ENCODE measurements at places on chromosomes 2 and 18.

GRCh38 chr18:36638224-36638623 lies 190.6 kb downstream of the TPGS2 start:
- no peak for DNase-seq

DNA sequence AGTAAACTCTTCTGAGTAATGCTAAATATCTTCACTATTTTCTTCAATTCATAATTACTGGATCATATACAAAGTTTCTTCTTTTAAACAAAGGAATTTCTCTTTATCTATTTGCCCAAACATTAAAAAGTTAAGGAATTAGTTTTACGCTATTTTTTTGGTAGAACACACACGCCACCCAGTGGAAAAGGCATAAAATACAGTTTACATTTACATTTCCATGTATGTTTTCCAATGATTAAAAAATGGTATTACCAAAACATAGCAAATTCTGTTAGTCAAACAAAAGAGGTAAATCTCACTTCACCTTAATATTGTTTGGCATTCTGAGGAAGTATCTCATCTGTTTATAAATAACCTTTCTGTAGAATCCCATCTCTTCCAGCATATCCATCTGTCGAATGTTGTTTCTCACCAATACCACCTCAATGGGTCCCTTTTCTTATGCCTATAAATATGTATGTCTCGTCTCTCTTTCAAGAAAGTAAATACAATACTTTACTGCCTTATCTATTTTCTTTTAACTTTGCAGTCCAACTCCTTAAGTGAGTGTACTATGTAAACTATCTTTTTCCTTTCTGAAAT lies 7.2 kb downstream of the BOLL start:
- no peak for DNase-seq

DNA sequence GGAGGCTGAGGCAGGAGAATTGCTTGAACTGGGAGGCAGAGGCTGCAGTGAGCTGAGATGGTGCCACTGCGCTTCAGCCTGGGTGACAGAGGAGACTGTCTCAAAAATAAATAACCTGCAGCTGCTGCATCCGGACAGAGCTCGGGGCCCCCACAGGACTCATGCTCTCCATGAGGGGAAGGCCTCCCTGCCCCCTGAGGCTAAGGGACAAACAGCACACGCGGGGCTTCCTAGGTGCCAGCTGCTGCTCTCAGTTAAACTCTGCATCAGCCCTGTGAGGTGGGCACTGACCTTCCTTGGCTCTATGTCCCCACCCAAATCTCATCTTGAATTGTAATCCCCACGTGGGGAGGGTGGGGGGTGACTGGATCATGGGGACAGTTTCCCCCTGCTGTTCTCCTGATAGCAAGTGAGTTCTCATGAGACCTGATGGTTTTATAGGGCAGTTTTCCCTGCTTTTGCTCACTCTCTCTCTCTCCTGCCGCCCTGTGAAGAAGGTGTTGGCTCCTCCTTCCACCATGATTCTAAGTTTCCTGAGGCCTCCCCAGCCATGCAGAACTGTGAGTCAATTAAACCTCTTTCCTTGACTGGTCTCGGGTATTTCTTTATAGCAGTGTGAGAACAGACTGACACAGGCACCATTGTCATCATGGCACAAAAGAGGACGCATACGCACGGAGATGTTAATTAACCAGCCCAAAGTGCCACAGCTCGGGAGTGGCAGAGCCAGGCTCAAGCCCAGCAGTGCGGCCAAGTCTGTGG lies 49.9 kb upstream of the TAF1B start:
- no peak for DNase-seq

DNA sequence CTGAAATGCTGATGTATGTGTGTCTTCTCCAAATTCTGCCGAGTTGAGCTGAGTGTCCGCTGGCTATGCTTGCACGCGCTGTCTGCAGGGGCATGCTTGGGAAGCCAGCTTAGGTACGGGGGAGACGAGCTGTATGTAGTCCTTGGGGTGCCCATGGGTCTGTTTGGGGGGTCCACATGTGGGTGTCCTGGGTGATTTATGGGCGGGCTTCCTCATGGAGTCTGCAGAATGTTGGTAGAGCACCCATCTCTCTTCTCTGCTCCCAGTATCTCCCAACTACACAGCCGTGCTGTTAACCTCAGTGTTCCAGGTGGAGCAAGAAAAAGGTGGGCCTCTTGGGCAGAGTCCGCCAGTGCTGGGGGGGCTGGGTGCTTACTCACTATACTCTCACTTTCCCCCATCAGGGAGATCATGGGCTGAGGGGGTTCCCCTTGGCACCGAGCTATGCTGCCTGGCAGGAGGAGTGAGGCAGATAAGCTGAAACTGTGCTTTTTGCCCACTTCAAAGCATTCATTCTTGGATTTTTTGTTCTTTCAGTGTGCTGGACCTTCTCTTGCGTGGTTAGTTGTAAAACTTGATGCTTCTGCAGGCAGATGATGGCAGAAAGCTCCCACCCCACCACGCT lies 128.2 kb upstream of the ALKAL2 start:
- no peak for DNase-seq

DNA sequence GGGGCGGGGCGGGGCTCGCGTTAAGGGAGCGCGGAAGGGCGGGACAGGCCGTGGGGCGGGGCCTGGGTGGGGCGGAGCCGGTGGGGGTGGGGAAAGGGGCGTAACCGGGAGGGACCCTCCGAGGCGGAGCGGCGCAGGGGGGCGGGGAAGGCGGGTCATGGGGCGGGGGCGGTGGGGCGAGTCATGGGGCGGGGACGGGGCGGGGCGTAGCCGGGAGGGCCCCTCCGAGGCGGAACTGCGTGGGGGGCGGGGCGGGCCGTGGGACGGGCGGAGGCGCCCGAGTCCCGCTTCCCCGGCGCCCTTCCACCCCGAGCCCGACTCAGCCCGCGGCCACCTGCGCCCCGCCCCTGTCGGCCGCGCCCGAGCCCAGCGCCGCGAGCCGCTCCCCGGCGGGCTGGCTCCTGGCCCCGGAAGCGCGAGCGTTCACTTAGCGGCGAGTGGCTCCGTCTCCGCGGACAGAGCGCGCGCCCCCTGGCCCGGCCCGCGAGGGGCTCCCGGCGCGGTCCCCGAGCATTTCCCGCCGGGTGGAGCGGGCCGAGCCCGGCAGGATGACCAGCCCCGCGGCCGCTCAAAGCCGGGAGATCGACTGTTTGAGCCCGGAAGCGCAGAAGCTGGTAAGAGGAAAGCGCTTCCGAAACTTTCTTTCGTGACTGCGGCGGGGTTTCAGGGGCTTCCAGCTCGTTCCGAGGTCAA lies 64.7 kb downstream of the LRRFIP1 start:
- DNase-seq, result peak; percentile 97

DNA sequence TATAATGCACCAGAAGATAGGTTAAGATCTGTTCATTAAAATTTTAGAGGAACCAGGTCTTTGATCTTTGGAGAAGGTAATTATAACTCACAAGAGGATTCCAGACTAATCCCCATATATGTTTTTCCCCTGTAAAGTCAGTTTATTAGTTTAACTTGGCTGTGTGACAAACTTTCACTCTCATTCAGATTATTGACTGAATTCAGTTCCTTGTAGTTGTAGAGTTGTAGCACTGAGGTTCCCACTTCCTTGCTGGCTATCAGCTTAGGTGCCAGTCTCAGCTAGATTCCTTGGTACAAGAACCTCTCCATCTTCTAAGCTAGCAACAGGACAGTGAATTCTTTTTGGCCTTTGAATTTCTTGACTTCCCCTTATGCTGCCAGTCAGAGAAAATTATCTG lies 19.1 kb downstream of the REG1A start:
- DNase-seq, result no peak

GRCh38 chr18:70376137-70376913 lies 87.5 kb downstream of the SOCS6 start:
- DNase-seq, result no peak

DNA sequence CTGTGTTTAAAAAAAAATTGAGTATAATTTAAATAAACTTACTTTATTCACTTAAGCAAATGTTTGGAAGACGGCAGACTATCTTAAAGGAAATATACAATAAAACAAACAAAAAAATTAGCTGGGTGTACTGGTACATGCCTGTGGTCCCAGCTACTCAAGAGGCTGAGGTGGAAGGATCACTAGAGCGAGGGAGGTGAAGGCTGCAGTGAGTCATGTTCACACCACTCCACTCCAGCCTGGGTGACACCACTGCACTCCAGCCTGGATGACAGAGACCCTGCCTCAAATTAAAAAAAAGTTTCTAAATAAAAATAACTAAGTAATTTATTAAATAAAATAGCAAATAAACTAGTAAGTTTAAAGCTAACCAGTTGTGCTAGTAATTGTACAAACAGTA lies 7.5 kb downstream of the PUM2 start:
- DNase-seq, result no peak

GRCh38 chr2:150426315-150426714 lies 61.2 kb downstream of the RND3 start:
- no peak for DNase-seq

GRCh38 chr18:63953811-63954210 lies 4.7 kb downstream of the HMSD start:
- no peak for DNase-seq

GRCh38 chr2:33727361-33728032 lies 128.4 kb upstream of the FAM98A start:
- DNase-seq, result no peak

DNA sequence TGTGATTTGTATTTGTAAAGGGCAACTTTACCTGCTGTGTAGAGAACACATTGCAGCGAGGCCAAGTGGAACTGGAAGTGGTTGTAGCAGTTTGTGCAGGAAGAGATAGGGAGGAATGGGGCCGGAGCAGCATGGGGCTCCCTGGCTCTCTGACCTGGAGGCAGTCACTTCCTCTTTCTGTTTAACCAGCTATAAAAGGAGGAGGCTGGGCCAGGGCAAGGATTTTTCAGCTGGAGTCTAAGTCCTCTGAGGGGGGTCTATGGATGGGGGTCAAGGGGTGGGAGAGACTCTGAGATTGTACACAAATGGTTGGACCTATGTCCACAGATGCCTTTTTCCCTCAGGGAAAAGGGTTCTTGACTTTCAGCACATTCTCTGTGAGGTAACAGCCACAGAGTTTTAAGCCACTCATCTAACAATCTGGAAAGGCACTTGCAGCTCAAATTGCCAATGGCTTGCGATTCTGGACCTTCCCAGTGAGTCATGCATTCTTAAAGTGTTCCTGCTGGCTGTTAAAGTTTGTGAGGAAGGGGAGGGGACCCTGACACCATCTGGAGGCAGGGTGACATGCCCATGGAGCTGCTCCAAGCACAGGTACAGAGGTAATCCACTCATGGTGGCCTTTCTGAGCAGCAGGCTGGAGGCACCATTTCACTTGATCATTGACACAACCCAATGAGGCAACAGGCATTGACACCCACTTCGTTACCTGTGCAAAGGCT lies 347.0 kb downstream of the CYRIA start:
- peak; percentile 15 for DNase-seq

DNA sequence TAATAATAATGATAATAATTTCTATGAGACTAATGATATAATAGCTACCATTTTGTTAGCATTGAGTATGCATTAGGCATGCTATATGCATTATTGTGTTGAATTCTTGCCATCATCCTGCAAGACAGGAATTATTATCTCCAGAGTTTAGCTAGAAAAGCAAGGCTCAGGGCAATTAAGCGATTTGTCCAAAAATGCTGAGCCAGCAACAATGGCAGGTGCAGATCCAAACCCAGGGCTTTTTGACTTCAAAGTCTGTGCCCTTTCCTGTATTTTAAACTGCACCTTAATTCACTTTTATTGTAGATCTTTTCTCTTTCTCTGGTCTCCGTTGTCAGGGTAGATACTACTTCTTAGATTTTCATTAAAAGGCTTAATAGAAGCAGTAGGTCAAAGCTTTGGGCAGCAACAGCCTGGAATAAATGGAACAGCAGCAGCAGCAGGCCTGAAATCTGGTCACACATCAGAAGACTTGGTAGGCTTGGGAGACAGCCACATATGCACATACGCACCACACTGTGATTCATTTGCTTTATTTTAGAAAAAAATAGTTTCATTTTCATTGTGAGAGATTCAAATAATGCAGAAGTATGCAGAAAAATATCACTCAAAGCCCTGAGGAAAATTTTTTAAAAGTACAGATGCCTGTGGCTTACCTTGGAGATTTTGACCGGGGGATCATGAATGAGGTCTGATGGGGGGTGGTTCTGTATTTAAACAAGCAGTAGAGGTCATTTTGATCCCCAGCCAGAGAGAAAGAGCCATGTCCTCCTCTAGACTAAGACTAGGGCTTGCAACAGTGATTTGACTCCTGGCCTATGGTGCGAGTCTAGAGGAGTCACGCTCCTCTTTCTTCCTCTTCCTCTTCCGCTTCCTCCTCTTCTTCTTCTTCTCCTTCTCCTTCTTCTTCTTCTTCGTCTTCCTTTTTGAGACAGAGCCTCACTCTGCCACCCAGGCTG lies 455.7 kb downstream of the TSN start:
- DNase-seq, result no peak

DNA sequence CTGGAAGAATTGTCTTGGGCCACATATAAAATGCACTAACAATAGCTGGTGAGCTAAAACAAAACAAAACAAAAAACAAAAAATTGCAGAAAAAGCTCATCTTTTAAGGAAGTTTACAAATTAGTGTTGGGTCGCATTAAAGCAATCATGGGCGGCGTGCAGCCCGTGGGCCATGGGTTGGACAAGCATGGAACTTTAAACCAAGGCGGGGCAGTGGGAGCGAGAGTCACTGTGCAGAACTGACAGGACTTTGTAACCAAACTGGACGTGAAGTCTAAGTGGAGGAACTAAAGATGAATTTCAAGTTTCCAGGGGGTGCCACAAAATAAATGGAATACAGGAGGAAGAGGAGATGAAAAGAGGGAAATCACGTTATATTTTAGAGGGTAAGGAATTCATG lies 80.7 kb downstream of the PSMG2 start:
- no peak for DNase-seq

GRCh38 chr2:226439337-226439736 lies 360.3 kb downstream of the IRS1 start:
- DNase-seq, result no peak

- DNase-seq, result peak; percentile 69
Observed at GRCh38 chr2:105081006-105081601, 43.2 kb downstream of the MRPS9 start.

GRCh38 chr2:163887182-163887581 lies 151.4 kb upstream of the FIGN start:
- no peak for DNase-seq

- DNase-seq, result no peak
Observed at GRCh38 chr2:225429717-225430116, 30.2 kb downstream of the NYAP2 start.

- no peak for DNase-seq
Observed at GRCh38 chr18:67143028-67143427, 373.5 kb downstream of the DSEL start.

- no peak for DNase-seq
Observed at GRCh38 chr2:215136669-215137328, 1.6 kb downstream of the ABCA12 start.
